ENCODE measurements at places on chromosomes 12 and 14. TPM values are rescaled to one million over a fixed set of nuclear protein-coding genes. Genes with fewer than 3 reads are reported as not detected.

The ACSM4 gene
- polyA plus RNA-seq = not detected

The FLVCR2 gene
- polyA plus RNA-seq = not detected

- H3K4me1 ChIP-seq = no peaks in the 10 kb centered on the region
- H3K27ac ChIP-seq = no peak overlapping the region
- H3K4me3 ChIP-seq = no peak overlapping the region
- DNase-seq = no peak
- no peaks in the 10 kb centered on the region for H3K36me3 ChIP-seq
Observed at GRCh38 chr12:84660139-84660538, 252.5 kb downstream of the SLC6A15 start.

The KCNC2 gene
- not detected for polyA plus RNA-seq

GRCh38 chr14:94581127-94581999 lies at the start of gene SERPINA5:
Gene SERPINA5, plus strand, starts transcription at chr14:94581426. Its CDS starts 5,937 bp downstream, at chr14:94587363.
- peaks cover 11% of the 10 kb centered on the region for H3K27me3 ChIP-seq
- H3K4me1 ChIP-seq = no peaks in the 10 kb centered on the region
- H3K27ac ChIP-seq = no peak within 1 kb of the TSS
- H3K4me3 ChIP-seq = no peak within 1 kb of the TSS

DNA sequence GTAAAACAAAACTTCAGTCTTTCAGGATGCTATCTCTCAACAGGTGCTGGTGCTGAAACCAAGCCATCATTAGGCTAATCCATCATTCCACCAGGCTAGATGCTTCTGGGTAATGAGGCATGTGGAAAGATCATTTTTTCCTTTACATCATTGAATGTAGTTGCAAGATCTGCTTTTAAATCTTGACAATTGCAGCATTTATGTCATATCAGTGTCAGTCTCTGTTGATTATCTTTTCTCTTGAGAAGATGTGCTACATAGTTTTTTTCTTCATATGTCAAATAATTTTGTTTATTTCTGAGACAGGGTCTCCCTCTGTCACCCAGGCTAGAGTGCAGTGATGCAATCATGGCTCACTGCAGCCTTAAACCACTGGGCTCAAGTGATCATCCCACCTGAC lies 16.2 kb upstream of the EXD2 start:
- no peak overlapping the region for H3K27ac ChIP-seq
- no peaks in the 10 kb centered on the region for H3K36me3 ChIP-seq
- peaks cover 18% of the 10 kb centered on the region for H3K27me3 ChIP-seq
- H3K4me1 ChIP-seq = no peaks in the 10 kb centered on the region
- no peak overlapping the region for H3K4me3 ChIP-seq

The INHBC gene
- not detected for polyA plus RNA-seq

GRCh38 chr14:85387181-85387580 lies 142.8 kb upstream of the FLRT2 start:
- H3K4me3 ChIP-seq = no peak overlapping the region
- no peak overlapping the region for H3K27ac ChIP-seq
- no peaks in the 10 kb centered on the region for H3K4me1 ChIP-seq
- no peaks in the 10 kb centered on the region for H3K36me3 ChIP-seq
- DNase-seq = no peak
- H3K27me3 ChIP-seq = no peaks in the 10 kb centered on the region

The CFAP251 gene
- polyA plus RNA-seq = not detected

DNA sequence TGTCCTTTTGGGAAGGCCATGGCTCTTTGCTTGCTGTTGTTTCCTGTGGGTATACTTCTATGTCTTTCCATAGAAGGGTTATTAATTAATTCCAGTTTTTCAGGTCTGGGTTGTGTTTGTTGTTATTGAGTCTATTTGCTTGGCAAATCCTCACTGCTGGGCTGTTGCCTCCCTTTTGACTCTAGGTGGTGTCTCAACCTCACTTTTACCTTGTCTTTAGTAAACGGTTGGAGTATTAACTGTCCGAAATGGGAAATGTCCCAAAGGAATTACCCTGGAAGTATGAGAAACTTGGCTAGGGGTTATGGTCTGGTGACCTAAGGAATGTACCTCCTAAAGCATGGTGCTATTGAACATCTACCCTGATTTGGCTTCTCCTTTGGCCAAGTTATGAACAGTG lies 16.7 kb downstream of the PRH1 start:
- peaks cover 24% of the 10 kb centered on the region for H3K36me3 ChIP-seq
- H3K4me3 ChIP-seq = no peak overlapping the region
- H3K4me1 ChIP-seq = peaks cover 5% of the 10 kb centered on the region
- DNase-seq = no peak
- no peaks in the 10 kb centered on the region for H3K27me3 ChIP-seq
- H3K27ac ChIP-seq = no peak overlapping the region
